ENCODE measurements at places on chromosomes 4 and X. TPM values are rescaled to one million over a fixed set of nuclear protein-coding genes. Genes with fewer than 3 reads are reported as not detected.

The PFKFB1 gene
- 0.41 TPM for polyA plus RNA-seq

DNA sequence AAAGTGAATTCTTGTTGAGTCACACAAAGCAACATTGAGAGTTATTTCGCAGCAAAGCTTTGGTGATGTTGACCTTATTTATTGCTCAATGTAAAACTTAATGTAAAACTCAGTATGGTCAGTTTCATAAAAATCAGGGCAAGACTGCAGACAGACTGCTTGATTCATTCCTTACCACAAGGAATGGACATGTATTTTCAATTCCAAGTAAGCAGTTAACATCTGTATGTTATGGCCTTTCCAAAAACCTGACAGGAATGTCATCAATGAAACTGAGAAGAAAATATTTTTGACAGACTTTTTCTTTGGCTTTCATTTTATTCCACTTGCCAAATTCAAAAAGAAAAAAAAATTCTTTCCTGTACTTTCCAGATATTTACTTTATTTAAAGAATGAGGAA, 488.3 kb downstream of the ANKRD50 start:
- no peak for DNase-seq

- DNase-seq = no peak
These were observed 136.8 kb downstream of the ADGRL3 start for GRCh38 chr4:61336916-61337315.

- no peak for DNase-seq
These were observed 2.2 kb downstream of the USO1 start for GRCh38 chr4:75726577-75726976.

DNA sequence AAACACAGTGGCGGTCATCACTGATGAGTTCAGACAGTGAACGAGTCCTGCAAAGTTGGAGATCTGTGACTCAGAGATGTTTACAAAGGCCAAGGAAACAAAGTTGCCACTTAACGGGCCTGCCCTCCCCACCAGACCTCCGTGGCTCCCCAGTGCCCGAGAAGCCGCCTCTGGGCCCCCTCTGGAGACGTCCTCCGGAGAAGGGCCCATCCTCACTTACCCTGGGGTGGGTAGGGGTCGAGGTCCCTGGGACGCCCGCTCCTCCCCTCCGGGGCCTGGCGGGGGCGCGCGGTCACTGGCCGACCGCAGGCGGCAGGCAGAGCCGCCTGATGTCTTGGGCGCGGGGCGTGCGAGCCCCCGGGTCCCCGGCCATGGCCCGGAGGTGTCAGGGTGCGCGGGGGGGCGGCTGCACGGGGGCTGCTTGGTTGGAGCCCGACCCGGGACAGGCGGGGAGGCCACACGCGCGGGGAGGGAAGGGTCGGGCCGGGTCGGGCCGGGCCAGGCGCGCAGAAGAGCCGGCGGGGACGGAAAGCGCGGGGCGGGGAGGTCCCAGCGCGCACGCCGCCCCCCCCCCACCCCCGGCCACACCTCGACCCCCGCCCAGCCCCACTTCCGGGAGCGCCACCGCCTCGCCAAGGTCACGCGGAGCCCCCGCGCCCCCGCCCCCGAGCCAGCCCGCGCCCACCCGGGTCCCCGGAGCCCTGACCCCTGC, 529 bp downstream of the DHRSX start:
- peak; percentile 79 for DNase-seq

GRCh38 chrX:38634665-38635064, 73.3 kb downstream of the TSPAN7 start:
- no peak for DNase-seq

DNA sequence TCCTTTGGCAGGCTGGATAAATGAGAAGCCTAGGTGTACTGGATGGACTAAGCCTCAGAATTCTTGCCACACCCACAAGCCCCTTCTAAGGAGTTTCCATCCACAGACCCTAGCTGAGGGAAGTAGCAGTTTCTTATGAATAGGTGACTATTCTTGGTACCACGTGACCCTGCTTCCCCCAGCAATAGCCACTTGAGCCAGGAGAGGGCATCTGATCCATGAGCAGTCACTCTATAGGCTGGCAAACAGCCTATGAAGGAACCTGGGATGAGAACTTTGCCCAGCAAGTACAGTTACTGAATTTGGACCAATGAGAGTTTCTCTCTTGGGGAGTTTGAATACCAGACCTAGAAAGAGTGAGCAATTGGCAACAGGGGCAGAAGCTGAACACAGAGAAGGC, 84.0 kb downstream of the RTL9 start:
- no peak for DNase-seq

The CXCL13 gene
- polyA plus RNA-seq = not detected

DNA sequence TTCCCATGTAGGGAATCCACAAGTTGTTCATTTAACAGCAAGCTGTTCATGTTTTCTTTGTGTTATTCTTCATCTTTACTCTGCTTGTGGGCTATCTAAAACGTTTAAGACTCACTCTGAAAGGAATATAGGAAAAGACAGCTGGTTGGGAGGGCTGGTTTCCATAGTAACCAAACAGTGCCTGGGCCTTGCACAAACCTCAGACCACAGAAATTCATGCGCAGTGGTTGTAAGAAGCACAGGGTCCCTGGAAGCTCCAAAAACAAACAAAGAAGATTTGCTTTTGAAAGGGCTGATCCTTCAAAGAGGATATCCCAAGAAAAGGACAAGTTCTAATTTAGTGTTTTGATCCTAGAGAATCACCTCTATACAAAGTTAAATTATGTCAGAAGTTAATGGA, 7.8 kb downstream of the SERTM2 start:
- DNase-seq = no peak

DNA sequence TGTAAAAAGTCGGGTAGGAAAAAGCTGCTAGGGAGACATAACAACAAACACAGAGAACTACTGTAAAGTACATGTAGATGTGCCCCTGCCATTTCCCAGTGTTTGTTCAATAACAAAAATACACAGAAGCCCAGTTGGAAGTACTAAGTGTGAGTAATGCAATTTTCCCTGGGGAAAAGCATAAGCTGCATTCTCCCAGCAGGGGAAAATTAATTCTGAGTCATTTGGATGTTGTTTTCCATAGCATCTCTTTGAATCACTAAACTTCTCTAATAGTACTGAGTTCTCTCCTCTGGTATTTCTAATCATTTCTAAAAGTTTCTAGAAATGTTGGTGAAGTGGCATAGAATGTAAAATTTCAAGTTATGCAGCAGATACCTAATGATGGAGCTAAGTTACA, 1114.9 kb downstream of the C4orf33 start:
- no peak for DNase-seq

DNA sequence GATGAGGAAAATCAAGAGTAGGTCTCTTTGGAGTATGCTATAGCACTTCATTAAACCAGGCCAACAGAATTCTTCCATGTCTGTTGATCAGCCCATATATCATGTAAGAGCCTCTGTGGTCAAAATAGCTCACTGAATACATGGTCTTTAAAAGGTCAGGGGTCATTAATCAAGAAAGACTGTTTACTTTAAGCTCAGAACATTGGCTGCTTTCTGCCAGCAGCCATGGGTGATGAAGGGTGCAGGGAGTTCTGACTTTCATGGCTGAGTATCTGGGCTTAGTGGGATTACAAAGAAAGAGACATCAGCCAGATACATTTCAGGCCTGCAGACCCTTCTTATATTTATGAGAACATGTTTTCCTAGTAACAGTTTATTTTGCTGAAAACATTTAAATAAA, 7.1 kb upstream of the C4orf54 start:
- DNase-seq = no peak

The PRR32 gene
- 2.3 TPM for polyA plus RNA-seq

GRCh38 chrX:105315248-105315647, 94.8 kb upstream of the TEX13A start:
- DNase-seq = no peak

DNA sequence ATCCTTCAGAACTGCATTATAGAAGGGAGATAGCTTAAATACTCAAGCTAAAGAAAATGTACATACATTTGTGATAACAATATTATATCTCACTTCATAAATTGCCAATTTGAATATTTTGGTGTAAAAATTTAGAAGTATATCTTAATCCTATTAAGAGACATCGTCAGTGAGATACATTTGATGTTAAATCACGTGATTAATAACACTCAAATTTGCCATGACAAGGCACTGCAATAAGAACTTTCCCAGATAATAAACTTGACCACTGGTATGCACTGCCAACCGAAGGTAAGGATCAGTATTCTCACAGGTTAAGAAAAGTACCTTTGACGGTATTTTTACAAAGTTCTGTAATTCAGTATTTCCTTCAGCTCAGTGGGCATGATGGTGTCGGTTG, 764.7 kb upstream of the FRG1 start:
- no peak for DNase-seq

- no peak for DNase-seq
These were observed 83.4 kb upstream of the LRPAP1 start for GRCh38 chr4:3615386-3616286.

The RIBC1 gene
- polyA plus RNA-seq = 1.1 TPM

DNA sequence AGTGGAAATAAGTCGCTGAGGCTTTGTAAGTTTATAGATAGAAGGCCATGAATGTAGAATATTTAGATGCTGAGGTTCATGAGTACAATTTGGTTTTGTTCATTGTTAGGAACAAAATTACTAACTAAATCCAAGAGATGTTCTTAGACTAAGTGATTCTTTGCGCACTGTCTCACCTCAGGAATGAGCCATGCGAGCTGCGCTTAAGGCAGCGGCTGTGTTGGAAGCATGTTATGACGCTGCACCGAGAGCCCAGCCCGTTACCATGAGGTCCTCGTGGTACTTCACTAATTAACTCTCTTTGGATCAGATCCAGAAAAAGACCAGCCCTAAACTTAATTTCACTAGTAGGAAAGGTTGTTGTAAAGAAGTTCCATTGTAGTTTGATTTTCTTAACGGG, 166.2 kb downstream of the RAPGEF2 start:
- DNase-seq = peak; percentile 50

GRCh38 chr4:47498899-47499298, 13.8 kb downstream of the ATP10D start:
- no peak for DNase-seq

- peak; percentile 73 for DNase-seq
These were observed 78.3 kb upstream of the ATXN3L start for GRCh38 chrX:13397878-13398818.

DNA sequence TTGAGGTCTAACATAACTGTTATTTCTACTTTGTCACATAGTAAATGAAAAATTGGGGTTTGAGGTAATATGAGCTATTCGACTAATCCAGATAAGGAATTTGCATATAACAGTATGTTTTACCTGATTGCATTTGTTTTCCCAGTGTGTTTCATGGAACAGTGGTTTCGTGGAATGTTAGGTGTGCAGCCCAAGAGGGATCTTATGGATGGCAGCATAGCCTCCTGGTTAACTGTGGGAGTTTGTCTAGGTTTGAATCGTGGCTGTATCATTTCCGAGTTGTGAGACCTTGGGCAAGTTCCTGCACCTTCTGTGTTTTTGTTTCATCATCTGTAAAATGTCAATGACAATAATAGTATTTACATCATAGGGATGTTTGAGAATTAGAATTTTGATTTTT, 7.9 kb downstream of the BMPR1B start:
- no peak for DNase-seq

DNA sequence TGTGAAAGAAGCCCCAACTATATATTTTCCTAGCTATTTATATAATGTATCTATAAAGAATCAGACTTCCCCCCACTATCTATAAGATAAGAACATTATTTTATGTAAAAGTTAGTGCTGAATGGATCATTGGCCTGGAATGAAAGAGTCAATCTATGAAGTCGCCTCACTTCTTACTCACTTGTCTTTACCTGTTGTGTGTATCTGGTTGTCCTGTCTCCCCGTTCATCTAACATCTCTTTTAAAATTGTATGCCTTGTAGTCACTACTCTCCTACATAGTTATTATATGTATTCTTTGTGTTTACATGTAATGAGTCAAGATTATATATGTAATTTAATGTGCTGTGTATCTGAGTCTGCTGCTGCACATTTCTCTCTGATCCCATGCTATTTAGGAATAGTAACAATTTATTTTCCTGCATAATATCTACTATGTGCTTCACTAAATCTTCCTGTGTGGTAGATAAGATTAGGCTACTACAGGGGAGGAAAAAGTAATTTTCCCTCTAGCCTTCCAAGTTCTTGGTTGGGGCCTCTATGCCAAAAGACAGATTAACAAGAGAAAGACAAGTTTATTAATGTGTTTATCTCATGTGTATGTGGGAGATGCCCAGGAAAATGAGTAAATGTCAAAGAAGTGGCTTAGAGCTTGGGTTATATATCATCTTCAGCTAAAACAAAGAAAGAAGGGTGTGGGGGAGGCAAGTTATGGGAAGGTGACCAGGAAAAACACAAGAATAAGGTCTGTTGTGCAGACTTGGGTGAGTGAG, 77.6 kb upstream of the FRMPD4 start:
- DNase-seq = no peak

DNA sequence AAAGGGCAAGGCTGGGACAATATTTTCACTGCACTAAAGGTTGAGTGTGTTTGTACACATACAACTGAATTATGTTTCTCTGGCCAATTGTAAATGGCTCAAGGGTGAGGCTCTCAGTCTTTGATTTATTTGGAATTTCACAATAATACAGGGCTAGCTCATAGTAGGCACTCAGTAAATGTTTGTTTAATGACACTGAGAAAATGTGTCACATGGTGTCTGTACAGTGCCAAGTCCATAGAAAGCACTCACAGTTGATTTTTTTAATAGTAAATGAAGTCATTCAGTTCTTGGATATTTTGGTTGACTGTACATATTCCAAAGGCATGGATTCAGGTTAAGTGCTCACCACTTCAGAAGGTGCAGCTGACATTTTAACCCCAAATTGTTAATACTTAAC, 176.4 kb downstream of the IL1RAPL2 start:
- no peak for DNase-seq

DNA sequence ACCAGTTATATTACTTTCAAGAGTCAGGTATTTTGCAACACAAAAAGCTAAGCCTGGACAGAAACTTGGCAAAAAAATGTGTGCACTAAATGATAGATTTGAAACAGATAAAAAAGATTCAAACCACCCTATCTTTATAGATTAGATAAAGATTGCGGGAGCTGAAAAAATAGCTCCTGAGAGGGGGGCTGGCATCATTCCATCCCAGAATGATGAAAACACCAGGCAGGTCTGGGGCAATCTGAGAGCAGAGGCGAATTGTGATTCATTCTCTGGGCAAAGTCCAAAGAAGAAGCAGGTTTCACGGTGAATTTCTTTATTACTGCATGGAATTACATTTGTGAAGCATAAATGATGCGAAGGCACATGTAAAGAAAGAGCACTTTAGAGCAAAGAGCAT, 168.5 kb upstream of the DMD start:
- DNase-seq = no peak

GRCh38 chr4:37721995-37722638, 35.9 kb upstream of the RELL1 start:
- no peak for DNase-seq

The BMX gene
- polyA plus RNA-seq = 4.7 TPM

GRCh38 chrX:103442536-103442901, 66.2 kb downstream of the BEX3 start:
- no peak for DNase-seq

The DUX4 gene
- polyA plus RNA-seq = not detected

The CT45A1 gene
- not detected for polyA plus RNA-seq

- DNase-seq = no peak
These were observed 65.3 kb downstream of the CLNK start for GRCh38 chr4:10619220-10619619.

The SOWAHD gene
- 0.14 TPM for polyA plus RNA-seq

The TREX2 gene
- 0.48 TPM for polyA plus RNA-seq

The GALNTL6 gene
- not detected for polyA plus RNA-seq

- DNase-seq = no peak
These were observed 62.2 kb upstream of the C1QTNF7 start for GRCh38 chr4:15365641-15366040.

The GPC3 gene
- polyA plus RNA-seq = 7.0 TPM

Data from right cardiac atrium (tissue), 5 donors.